Urothelium cell line (cell line): ENCODE measurements at places on chromosomes 7 and 10.
A peak's percentile ranks its signal among the peaks of the same experiment; 100 is the strongest.

- no peak for DNase-seq
These were observed 33.8 kb downstream of the SLC16A9 start for GRCh38 chr10:59675812-59676211.

- no peak for DNase-seq
These were observed 60.4 kb upstream of the CDK1 start for GRCh38 chr10:60717852-60718251.

DNA sequence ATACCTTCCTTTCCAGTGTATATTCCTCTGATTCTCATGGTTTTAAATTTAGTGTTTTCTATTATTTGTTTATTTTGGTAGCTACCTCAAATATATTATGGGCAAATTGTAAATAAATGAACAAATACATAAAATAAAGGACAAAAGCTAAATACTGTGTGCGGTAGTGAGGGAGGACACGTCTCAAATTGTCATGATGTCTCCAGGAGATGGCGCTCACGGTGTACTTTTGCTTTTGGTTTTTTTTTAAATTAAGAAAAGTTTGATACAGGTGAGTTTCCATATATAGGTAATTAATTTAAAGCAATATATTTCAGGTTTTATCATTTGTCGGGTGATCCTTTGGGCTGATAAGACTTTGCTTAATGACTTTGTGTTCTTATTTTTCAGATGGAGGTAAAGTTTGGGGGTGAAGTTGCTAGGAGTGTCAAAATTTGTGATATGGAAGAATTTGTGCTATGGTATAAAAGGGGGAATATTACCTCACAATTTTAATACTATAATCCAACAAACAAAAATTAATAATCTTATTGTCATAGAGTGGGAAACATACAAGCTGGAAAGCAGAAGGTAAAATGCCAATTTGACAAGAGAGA, 68.4 kb upstream of the TMEM229A start:
- DNase-seq: peak; percentile 8

- peak; percentile 88 for DNase-seq
These were observed 210.1 kb downstream of the TNS3 start for GRCh38 chr7:47371733-47372368.

DNA sequence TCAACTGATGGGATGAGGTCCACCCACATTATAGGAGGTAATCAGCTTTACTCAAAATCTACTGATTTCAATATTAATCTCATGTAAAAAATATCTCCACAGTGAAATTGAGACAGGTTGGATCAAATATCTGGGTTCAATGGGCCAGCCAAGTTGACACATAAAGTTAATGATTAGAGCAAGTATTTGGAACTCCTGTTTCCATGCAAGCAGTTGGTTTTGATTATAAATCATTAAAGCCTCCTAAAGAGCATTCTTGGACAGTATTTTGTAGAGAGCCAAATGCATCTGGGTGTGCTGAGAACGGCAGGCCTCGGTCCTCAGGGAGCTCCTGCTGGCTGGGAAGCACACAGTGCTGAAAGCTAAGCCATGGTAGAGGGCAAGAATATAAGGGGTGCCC, 126.9 kb upstream of the BTBD16 start:
- DNase-seq: no peak

GRCh38 chr7:48035967-48036478, 680 bp downstream of the C7orf57 start:
- no peak for DNase-seq

- DNase-seq: no peak
These were observed 47.2 kb downstream of the DNAJC12 start for GRCh38 chr10:67790534-67791408.
